ENCODE measurements at places on chromosomes 1 and 21.

- DNase-seq = no peak
These were observed 80.9 kb downstream of the SPSB1 start for GRCh38 chr1:9373619-9374018.

DNA sequence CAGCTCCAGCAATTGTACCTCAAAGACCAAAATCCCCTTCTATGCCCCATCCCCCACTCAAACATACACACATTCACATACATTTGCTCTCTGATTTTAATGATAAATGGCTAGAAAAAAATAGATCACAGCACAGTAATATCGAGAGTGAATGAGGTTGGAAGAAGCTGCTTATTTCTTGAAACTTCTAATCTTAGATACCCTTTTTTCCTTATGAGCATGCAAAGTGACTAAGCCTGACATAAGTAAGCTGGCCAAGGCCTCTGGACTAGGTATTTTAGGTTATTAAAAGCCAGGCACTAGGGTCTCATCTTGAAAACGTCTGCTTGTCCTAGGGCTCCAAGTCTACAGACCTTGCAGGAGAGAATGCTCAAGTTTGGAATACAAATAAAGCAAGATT is 133.6 kb downstream of the TGFBR3 start:
- DNase-seq = no peak

DNA sequence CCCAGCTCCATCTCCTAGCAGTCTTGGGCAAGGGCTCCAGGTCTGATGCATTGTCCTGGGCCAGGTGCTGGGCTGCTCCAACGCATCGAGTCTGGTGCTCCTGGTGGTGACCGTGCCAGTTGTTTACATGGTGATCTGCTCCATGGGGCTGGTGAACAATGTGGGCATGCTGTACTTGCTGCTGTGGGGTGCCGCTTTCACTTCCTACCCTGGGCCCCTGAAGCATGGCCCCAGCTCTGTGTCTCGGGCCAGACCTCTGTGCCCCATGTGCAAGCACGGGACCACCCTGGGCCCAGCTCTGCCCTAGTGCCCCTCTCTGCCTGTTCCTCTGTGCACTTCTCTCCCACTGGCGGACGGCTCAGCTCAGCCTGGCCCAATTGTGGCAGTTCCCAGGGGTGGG is 119.4 kb downstream of the MAST2 start:
- DNase-seq = no peak

GRCh38 chr1:173866413-173867115 is 1.2 kb downstream of the GAS5 start:
- no peak for DNase-seq

DNA sequence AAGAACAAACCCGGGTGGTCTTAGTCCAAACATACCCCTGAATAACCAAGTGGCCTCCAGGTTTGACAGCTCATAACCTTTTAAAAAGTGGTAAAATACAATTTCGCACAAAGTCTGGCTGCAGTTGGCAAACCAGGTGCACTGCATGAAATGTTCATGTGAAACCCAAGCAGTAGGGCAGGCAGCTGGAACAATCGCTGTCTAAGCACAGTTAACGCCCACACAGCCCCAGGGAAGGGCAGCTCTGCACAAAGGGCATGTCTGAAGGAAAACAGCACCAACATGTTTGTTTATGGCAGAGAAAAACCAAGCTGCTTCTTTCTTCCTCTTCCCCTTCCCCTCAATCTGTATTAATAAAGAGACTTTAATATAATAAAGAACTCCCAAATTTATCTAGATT is 49.5 kb downstream of the KIAA1614 start:
- DNase-seq = no peak

DNA sequence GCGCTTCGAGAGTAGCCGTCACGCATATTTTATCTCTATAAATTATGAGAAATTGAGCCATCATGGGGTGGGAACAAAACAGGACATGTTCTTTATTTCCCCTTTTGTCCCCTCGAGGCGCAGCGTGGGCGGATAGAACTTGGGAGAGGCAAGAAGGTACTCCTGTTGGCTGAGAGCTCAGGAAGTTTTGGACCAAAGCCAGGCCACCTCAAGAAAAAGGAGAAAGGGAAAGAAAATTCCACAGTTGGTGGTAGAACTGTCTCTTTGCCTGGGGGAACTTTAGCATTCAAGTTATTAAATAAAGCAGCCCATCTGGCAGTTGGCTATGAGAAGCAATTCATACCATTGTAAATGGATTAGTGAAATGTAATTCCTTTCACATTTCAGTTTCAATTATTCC is 76.4 kb upstream of the DSCAM start:
- DNase-seq = no peak

GRCh38 chr1:171833091-171833825 is 8.0 kb upstream of the DNM3 start:
- DNase-seq = no peak
